ENCODE measurements at places on chromosomes 3 and 15.

GRCh38 chr15:53917109-53917508 lies 61.1 kb upstream of the UNC13C start:
- no peak for DNase-seq

DNA sequence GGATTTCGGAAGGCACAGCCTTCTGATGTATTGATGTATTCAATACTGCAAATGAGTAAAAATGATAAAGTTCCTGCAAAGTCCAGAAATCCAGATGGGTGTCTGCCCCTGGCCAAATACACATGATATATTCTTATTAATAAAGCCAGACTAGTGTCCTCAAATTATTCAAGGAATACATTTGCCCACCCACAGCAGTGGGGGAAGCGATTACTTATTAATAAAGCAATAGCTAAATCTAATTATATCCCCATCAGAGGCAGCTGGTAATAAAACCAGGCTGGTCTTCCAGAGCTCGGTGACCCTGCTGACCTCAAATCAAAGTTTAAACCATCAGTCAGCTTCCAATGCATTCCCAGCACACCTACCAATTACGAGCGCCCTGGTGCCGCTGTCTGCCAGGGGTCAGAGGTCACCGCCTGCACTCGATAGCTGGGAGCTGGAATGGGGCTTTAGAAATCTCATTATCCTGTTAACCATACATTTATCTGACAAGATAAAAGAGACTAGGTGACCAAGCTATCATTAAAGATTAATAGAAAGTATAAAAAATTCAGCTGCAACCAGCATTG lies 330.3 kb downstream of the UACA start:
- DNase-seq = no peak

- no peak for DNase-seq
Measured at GRCh38 chr3:108127301-108127988, 36.6 kb upstream of the CD47 start.

- no peak for DNase-seq
Measured at GRCh38 chr15:78638658-78639314, 2.2 kb downstream of the CHRNB4 start.

GRCh38 chr3:17138246-17139039 lies 253.7 kb downstream of the PLCL2 start:
- no peak for DNase-seq

DNA sequence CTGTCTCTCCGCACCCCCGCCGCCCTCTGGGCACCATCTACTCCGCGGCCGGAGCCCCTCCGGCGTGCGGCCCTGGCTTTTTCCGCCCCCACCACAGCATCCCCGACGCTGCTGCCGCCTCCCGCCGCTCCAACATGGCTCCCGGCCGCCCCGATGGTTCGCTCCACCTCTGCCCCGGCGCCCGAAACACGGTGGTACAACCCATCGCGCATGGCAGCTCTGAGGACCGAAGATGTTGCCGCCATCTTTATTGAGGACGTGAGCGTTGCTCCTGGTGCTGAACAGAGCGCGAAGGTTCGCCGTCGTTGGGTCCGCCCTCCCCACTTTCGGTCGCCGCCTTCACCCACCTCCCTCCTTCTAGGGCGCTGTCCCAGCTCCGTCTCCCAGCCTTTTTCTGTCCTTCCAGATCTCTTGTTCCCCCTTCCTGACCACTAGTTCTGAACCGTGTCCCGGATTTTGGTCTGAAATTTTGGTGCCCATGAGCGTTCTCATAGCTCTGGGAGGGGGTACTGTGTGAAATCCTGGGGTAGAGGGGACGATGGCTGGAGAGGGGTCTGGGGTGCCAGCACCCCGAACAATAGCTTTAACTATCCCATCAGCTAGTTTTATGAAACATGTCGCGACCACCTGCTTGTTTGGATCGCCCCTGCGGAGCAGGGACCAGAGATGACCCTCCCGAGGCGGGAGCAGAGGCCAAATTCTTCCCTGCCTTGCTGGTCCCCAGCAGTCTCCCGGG lies at the start of gene CELSR3:
TSS of gene CELSR3 (minus strand) at position 134 of the 736 bp plus-strand sequence. CDS start 252 bp downstream, outside the sequence.
- no peak for DNase-seq

DNA sequence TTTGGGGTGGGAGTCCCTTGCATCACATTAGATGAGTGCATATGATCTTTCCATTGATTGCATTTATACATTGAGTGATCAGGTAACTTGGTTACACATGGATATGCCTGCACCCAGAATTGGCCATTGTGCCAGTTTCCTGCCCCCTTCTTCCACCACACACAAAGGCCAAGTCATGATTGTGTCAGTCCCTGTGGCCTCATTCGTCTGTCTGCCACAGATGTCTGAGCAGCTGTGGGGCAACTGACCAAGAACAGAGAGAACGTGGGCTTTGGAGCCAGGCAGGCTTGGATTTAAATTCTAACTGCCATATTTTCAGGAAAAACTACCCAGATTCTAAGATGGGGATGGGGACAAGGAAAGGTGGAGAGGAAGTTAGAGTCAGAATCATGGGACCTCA lies 27.0 kb downstream of the CCNL1 start:
- no peak for DNase-seq

DNA sequence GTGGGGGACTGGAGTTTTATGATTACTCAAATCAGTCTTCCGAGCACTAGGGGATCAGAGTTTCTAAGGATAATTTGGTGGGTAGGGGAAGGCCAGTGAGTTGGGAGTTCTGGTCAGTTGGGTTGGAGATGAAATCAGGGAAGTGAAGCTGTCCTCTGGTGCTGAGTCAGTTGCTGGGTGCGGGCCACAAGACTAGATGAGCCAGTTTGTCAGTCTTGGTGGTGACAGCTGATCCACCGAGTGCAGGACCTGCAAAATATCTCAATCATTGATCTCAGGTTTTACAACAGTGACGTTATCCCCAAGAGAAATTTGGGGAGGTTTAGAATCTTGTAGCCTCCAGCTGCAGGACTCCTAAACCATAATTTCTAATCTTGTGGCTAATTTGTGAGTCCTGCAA lies 249.4 kb downstream of the FAM43A start:
- DNase-seq = no peak

GRCh38 chr3:25380222-25380739 lies 47.8 kb upstream of the RARB start:
- DNase-seq = peak; percentile 39

DNA sequence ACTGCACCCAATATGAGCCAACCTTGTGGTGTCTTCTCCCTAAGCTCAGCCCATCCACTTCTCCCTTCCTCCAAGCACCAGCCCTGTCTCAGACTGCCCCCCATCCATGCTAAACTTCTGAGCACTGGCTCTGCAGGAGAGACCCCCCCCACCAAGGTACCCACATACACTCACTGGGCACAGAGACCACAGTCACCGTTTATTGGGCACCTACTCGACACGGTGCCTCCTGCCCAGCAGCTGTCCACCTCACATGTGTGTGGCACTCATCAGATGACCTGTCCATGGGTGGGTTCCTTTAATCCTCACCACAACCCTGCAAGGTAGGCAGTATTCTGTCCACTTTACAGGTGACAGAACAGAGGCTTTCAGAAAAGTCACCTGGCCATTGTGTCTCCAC lies 22.3 kb upstream of the SFMBT1 start:
- DNase-seq = no peak

- DNase-seq = no peak
Measured at GRCh38 chr3:119557877-119558269, 1.5 kb downstream of the CD80 start.

DNA sequence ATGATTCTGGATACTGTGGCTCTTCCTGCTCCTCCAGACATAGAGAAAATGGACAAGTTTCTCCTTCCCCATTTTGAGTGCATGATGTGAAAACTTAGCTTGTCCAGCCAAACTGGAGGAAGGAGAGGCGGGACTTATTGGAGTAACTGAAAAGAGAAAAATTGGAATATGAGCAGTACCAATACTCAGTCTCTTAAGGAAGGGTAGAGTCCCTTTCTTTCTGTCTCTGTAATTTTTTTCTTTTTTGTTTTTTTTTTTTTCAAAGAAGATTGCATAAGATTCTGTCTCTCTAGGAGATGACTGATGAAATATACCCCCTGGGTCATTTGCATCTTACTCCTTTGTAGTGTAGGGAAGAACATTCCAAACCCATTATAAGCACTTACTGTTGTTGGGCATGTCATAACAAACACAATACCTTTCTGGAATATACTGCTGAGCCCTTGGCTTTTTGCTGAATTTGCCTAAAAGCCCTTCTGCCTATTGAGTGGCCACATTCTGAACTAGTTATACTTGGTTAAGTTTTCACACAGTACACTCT lies 498.1 kb upstream of the TPRG1 start:
- DNase-seq = no peak

DNA sequence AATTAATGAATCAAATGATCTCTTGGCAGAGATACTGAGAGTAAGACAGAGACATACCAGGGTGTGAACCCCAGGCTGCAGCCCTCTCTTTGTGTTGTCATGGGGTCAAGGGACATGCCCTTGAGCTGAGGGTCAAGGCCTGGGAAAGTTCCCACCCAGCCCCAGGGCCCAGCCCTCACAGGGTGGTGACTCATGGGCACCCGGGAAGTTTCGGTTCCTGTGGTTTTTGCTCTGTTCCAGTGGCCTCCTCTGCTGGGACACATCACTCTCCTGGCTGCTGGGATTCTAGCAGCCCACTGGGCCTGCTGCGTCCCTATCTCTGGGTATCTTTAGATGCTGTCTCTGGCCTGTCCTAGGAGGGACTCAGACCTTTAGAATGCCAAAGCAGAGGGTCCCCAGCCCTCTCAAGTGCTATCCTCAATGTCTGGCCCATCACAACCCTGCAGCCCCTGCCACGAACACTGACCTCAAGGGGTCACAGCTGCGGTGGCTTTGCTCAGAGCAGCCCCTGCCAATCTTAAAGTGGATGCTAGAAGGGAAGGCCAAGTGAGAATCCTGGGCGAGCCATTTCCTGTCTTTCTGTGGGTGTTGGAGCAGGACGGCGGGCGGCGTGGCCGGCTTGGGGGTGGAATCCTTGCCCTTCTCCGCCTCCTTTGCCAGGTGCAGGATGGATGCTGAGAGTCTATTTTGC lies 148.4 kb upstream of the TLE3 start:
- DNase-seq = no peak

DNA sequence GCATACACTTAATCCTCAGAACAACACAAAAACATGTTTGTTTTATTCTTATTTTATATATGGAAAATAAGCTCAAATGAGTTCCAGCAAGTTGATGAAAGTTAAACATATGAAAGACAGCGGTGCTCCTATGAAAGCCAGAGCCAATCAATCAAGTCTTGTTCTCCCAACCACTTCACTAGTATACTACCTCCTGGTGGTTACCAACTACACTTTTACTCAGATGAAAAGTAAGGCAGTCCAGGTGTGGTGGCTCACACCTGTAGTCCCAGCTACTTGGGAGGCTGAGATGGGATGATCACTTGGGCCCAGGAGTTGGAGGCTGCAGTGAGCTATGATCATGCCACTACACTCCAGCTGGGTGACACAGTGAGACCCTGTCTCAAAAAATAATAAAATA lies 66.0 kb downstream of the MAGI1 start:
- no peak for DNase-seq

DNA sequence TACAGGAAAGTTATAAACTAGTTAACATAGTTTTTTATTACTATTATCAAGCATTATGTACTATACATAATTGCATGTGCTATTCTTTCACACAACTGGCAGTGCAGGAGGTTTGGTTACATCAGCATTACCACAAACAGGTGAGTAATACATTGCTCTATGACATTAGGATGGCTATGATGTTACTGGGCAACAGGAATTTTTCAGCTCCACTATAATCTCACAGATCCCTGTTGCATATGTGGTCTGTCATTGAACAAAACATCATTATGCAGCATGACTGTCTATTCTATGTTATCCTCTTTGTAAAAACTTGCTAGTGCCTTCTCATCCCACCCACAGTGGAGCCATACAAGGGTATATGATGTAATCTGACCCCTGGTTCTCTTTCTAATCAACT lies 36.5 kb upstream of the PDZRN3 start:
- no peak for DNase-seq

- DNase-seq = no peak
Measured at GRCh38 chr3:38473229-38473628, 19.5 kb downstream of the ACVR2B start.

GRCh38 chr3:69212411-69213160 lies 90.2 kb upstream of the LMOD3 start:
- no peak for DNase-seq

DNA sequence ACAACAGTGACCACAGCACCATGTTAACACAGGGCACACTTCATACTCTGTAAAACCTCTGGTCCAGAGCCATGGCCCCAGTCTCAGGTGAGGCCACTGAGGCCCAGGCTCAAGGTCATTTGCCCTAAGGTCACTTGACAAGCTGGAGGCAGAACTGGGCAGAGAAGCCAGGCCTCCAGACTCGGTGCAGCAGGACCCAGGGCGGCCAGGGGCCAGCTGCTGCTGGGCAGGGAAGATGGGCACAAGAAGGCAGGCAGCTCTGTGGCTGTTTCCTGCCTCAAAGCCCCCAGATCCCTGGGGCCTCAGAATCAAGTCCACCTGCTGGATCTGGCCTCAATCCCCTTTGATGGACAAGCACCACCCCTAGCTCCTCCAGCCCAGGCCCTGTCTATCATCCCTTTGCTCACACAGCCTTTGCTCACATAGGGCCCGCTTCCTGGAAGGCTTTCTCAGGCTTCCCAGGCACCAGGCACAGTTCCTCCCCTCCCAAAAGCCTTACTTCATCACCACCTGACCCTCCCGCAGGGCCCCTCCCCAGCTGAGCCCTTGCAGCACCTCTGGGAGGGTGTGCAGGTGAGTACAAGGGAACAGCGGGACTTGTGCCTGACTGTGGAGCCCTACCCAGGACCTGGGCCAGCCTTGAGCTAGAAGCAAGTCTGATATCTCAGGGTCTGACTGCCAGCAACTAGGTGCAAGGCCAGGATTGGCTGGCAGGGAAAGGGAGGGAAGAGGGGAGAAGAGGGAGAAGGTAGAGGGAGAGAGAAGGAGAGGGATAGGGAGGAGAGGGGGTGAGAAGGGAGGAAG lies 38.0 kb upstream of the LINGO1 start:
- DNase-seq = no peak

- no peak for DNase-seq
Measured at GRCh38 chr3:43689166-43689565, 1.6 kb upstream of the ABHD5 start.

DNA sequence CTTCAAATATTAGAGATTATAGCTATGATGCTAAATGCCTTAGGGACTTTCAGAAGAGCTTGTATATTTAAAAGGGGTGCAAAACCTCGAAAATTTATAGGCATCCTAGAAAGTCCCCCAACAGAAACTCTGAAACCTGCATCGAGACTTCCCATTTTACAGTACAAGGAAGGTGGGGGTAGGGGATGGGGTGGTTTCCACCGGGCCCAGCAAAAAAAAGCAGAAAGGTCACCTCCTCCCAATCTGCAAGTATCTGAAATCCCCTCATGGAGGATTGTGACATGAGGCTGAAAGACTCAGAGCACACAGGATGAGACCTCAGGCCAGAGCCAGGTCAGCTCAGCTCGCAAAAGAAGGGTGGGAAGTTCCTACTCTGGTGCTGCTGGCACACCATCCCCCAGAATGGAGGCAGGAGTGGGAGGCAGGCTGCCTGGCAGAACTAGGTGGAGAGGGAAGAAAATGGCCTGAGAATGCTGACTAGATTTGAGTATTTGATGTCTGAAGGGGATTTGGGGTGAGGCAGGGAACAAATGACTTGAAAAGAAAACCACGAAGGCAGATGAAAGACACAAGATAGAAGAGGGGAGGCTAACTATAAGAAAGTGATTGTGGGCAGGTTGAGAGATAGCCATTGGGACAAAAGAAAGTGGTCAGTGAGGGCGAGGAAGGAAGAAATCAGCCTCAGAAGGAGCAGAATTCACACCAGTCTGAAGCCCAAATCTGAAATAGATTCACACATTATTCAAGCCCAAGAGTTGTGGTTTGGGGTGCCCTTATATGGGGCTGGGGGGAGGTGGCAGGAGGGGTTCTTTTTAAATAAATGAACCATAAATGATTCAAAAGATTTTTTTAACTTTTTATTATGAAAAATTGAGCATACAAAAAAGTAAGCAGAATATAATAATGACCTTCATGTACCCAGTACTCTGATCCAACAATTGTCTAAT lies 22.5 kb upstream of the TSC22D2 start:
- no peak for DNase-seq

GRCh38 chr3:9976721-9977709 lies 9.6 kb downstream of the EMC3 start:
- DNase-seq = peak; percentile 87

Measured in amniotic stem cell (primary cell).